Large intestine (tissue), 12 donors: ENCODE measurements at places on chromosomes 16 and 17. TPM values are rescaled to one million over a fixed set of nuclear protein-coding genes. Genes with fewer than 3 reads are reported as not detected.

GRCh38 chr16:29714972-29715371, 30.8 kb downstream of the C16orf54 start:
- DNase-seq: no peak

DNA sequence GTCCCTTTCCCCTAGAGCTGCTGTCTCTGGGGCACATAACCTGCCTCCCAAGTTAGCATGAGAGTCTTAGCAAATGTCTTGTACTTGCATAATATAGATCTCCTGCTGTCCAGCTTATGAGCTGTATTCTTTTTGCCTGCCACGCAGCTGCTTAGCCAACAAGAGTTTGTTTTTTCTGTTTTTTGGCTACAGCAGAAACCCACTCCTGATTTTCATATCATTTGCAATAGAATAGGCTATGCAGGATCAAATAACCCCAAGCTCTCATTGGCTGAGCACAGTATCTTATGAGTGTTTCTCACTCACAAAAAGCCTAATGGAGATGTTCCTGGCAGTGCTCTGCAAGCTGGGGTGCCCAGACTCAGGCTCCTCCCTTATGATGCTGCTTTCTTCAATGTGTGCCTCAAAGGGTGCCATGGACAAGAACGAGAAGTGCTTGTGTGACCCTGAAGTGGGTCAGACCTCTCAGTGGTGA, 23.1 kb downstream of the B9D1 start:
- no peak for DNase-seq

DNA sequence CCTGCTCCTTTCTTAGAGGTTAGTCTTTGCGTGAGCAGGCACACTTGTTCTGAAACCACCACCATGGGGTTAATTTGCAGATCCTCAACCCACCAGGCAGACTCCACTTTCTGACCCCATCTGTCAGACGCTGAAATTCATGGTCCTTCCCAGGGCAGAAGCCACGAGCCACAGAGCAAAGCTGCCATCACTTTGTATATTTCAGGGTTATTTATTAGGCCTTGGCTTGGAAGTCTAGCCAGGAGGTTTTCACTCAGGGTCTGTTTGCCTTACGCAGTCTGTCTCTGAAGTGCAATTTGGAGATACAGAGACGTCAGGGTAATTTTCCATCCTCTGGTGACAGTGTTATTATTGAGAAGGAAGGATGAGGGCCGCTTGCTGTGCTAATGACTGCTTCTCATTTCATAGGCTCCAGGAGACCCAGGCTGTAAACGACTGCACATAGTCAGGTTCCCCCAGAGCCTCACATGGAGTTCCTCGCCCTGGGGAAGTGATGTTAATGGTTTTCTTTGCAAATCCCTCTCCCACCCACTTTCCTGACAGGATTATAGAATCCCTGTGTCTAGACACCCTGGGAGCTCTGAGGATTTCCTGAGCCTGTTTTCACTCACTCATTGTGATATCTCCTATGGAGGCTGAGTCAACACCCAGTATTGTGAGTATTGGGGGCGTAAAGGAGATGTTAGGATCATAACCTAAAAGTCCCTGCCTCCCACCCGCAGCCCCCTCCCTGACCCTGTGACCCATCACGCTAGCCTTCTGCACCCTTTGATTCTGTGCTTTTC, 269.0 kb downstream of the ABCC12 start:
- no peak for DNase-seq

- DNase-seq: no peak
Measured at GRCh38 chr16:9840761-9841665, 341.2 kb downstream of the GRIN2A start.

DNA sequence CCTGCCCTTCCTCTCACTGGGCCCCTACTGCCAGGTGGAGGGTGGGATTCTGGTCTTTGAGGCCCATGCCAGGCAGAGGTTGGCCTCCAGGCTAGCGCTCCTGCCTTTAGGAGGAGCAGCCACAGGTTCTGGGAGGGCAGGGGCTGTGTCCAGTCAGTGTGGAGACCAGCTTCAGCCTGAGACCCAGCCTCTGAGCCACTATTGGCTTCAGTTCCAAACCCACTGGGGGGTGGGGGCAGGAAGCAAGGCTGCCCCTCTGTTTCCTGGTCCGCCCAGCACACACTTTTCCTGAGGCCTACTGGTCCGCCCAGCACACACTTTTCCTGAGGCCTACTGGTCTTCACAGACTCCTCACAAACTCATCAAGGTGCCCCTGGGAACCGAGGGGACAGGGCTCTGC, 16.4 kb downstream of the SLC5A10 start:
- no peak for DNase-seq

DEXI gene
- 31.8 TPM for polyA plus RNA-seq

UTP18 gene
- polyA plus RNA-seq: 37.0 TPM

NLK gene
- 13.9 TPM for polyA plus RNA-seq
